Skeletal muscle cell (primary cell): ENCODE measurements at places on chromosomes 1 and 21.

- DNase-seq: no peak
These were observed 1.0 kb downstream of the DMRTB1 start for GRCh38 chr1:53460211-53460634.

GRCh38 chr1:155913969-155914757 is 3.0 kb upstream of the RIT1 start:
- no peak for DNase-seq

DNA sequence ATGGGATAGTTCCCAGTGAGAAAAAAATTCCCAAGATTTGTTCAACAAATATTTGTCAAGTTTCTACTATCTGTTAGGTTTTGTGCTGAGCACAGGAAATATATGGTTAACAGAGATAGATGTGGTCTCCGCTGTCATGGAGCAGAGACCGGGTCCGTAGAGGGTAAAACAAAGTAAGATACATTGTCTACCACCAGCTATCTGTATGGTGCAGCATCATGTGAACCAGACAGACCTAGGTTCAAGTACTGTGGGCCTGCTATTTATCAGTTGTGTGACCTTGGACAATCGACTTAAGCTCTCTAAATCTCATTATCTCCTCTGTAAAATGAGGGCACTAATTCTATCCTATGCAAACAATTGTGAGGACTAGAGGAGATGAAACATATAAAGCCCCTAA is 109.8 kb downstream of the DUSP10 start:
- DNase-seq: no peak

GRCh38 chr1:199242147-199242546 is 603.3 kb downstream of the PTPRC start:
- no peak for DNase-seq

- DNase-seq: no peak
These were observed 213.3 kb upstream of the ZC3H12A start for GRCh38 chr1:37261129-37261528.

DNA sequence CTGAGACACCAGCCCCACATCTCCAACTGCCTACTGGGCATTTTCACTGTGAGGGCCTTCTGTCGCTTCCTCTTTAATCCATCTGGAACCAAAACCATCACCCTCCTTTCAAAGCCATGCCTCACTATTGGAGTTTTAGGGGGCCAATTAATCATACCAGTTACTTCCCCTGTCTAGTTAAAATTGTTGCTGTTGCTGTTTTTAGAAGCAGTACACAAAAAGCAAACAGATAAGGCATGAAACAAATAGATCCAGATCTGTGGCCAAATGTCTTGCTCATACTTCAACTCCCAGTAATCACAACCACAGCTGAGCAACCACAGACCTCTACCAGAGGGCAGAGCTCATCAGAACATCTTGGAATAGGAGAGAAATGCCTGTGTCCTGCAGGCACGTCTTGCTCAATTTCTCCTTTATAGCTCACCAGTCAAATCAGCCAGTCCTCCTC is 133.8 kb upstream of the C1orf105 start:
- DNase-seq: peak; percentile 92

DNA sequence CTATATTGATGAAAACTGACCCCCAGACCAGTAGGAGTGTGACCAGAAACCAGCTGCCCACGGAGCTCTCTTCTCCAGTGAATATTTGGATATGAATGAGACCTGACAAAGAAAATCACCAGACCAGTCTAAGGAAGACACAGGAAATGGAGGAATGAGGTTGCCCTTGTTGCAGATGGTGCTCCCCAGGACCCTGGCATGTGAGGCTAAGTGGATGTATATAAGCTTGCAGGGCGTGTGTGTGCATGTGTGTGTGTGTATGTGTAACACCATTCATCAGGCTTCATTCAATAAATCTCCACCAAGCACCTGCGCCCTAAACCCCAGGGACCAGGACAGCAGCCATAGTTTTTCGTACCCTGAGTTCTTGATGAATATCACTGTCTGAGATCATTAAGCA is 14.4 kb downstream of the PHLDA3 start:
- no peak for DNase-seq

DNA sequence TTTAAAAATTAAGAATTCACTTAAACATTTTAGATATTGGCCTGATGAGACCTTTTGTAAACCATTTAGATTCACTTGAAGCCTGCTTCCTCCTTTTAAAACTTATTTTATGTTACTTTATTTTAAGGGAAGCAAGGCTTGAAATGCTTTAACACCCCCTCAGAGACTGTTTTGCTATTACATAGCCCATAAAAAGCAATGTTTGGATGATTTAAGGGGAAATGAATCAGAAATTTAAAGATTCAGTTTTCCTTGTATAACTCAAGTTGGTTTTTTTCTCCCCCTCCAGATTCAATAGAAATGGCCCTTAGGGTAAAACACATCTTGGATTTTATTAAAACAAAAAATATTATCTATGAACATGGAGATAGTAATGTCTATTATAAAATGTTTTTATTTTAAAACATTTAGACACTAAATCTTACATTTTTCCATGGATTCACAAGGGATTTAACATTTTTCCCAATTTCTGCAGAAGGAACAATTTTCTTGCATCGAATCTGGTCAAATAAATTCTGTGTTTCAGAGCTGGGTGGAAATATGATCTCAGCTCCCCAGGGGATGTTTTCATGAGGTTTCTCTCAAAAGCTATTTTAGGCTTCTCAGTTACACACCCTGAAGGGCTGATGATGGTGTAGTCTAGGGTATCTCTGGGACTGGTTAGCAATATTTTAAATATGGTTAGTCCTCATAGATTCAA is 69.3 kb upstream of the WARS2 start:
- no peak for DNase-seq

GRCh38 chr1:48761411-48761810 is 15.3 kb downstream of the BEND5 start:
- peak; percentile 48 for DNase-seq
